ENCODE measurements at places on chromosomes 4 and X.

- DNase-seq: peak; percentile 56
Observed at GRCh38 chr4:163440040-163440439, 33.5 kb downstream of the TKTL2 start.

DNA sequence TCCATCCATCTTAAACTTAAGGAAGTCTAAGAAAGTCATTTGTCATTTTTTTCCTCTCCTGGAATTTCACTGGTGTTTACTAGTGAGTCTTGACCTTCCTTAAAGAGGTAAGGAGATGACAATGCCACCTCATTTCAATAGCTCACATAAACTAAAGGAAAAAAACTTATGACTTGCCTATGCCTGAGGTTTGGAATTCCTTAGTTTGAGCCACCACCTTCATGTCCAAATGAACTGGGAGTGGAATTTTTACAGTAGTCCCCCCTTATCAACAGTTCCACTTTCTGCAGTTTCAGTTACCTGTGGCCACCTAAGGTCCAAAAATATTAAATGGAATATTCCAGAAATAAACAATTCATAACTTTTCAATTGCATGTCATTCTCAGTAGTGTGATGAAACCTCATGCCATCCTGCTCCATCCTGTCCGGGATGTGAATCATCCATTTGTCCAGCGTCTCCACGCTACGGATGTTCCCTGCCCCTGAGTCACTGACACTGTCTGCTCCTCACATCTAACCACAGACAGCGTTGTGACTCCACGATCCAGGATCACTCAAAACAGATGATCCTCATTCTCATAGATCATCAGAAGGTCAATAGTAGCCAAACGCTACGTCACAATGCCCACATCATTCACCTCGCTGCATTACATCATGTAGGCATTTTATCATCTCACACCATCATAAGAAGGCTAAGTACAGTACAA lies 177.4 kb downstream of the SH3KBP1 start:
- no peak for DNase-seq

- DNase-seq: peak; percentile 25
Observed at GRCh38 chr4:81650606-81651242, 179.0 kb upstream of the RASGEF1B start.

- DNase-seq: no peak
Observed at GRCh38 chr4:78581618-78582017, 30.0 kb downstream of the ANXA3 start.

DNA sequence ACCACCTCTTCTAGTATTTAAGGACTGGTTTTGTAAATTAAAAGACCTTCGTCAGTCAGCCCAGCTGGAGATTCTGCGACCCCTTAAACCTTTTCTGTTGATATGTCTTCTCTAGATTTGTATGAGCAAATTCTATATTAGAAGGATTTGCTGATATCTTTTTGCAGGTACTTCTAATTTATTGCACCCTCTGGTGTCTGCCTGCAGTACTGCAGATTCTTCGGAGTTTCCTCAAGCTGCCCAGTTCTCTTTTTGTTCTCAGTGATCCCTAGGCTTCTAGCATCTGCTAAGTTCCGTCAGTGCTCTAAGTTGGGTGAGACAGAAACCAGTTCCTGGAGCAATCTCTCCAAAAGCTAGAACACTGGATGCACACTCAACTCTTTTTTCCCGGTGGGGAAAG lies 545.2 kb downstream of the C4orf33 start:
- no peak for DNase-seq

DNA sequence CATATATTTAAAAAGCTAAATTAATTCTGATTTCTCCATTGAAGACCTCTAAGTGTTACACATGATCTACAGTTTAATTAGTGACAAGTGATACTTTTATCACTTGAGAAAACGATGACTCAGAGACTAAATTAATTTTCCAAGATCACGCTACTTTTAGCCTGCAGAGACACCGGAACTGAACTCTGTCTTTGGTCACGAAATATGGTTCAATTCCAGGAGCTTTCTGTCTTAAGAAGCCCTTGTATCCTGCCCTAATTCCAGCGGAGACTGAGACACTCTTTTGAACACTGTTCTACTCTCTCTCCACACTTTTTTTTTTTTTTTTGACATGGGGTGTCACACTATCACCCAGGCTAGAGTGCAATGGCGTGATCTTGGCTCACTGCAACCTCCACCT lies 63.6 kb downstream of the IRF2 start:
- DNase-seq: no peak

- DNase-seq: no peak
Observed at GRCh38 chrX:54560411-54560810, 30.4 kb downstream of the GNL3L start.

GRCh38 chr4:42596918-42597317 lies 60.0 kb downstream of the ATP8A1 start:
- no peak for DNase-seq

- no peak for DNase-seq
Observed at GRCh38 chr4:153169776-153170175, 34.5 kb upstream of the TRIM2 start.
